ENCODE measurements at places on chromosomes 2 and 18.

- DNase-seq: no peak
Observed at GRCh38 chr2:147867050-147867449, 22.2 kb downstream of the ACVR2A start.

GRCh38 chr2:134292514-134292913 is 38.6 kb downstream of the MGAT5 start:
- no peak for DNase-seq

DNA sequence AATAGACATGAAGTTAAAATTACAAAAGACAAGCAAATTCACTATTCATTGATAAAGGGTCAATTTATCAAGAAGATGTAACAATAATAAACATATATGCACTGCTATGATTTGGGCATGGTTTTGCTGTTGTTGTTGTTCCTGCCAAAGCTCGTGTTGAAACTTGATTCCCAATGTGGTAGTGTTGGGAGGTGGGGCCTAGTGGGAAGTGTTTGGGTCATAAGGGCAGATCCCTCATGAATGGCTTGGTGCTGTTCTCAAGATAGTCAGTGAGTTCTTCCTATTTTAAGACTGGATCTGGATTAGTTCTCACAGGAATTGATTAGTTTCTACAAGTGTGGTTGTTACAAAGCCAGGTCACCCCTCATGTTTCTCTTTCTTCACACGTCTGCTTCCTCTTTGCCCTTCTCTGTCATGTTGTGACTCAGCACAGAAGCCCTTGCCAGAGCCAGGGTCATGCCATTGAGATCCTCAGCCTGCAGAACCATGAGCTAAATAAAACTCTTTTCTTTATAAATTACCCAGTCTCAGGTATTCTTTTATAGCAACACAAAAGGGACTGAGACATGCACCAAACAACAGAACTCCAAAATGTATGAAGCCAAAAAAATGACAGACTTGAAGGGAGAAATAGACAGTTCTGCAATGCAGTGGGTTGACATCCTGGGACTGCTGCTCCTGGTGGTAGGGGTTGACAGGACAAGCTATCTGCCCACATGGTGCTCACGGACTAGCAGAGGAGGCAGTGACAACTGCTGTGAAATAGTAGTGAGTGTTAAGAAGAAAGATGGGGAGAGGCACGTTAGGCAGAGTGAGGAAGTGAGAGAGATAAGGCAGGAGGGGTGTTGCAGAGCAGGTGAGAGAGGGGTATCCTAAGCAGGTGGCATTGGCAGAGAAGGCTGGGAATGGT is 18.6 kb upstream of the SKA1 start:
- no peak for DNase-seq

DNA sequence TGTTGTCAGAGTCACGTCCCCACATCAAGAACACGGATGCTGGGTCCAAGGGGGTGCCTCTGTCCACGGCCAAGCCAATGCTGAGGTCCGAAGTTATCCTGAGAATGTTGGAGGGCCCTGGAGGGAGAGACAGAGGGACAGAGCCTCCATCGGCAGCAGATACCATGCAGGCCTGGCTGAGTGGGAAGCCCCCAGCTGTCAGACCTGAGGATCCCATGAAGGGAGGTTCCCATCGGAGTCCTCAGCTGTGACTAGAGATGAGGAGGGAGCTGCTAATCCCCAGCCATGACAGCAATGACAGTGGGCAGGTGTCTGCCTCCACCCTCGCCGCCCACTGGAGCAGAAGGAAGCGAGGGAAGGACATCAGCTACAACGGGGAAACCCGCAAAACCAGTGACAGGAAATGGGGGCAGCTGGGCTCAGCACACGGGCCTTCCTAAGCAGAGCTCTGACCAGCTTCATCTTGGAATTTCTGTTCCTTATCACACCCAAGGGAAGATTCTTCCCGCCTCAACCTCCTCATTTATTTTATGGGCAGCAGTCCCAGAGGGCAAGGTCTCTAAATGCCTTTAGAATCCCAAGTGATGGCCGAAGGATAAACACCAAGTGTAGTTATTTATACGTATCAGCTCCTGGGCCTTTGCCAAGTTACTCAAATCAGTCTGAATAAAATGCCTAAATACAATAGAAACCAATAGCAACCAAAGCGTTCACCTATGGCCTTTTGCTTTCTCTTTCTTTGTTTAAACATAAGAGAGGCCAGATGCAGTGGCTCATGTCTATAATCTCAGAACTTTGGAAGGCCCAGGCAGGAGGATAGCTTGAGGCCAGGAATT is 32.2 kb downstream of the FAM178B start:
- no peak for DNase-seq
